ENCODE measurements at places on chromosomes 11 and 22.
A peak's percentile ranks its signal among the peaks of the same experiment; 100 is the strongest.

- no peak for DNase-seq
These were observed 350.3 kb downstream of the SHANK2 start for GRCh38 chr11:70901951-70902521.

DNA sequence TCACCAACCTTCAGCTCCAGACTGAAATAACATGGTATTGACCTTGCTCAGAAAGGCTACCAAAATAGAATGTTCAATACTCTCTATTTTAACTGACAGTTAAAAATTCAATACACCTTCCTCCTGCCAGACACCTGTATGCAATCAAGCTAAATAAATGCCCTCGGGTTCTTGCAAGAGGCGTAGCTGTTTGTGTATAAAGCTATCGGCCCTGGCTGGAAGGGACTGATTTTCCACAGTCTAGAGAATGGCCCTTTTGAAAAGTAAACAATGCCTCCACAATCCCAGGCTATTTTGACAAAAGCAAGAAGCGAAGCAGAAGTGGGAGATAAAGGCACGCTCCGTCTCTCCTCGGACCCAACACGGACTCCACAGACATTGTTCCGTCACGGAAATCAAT lies 791.2 kb downstream of the BRD1 start:
- no peak for DNase-seq

GRCh38 chr11:13210424-13210823 lies 67.2 kb upstream of the BMAL1 start:
- DNase-seq, result peak; percentile 81

DNA sequence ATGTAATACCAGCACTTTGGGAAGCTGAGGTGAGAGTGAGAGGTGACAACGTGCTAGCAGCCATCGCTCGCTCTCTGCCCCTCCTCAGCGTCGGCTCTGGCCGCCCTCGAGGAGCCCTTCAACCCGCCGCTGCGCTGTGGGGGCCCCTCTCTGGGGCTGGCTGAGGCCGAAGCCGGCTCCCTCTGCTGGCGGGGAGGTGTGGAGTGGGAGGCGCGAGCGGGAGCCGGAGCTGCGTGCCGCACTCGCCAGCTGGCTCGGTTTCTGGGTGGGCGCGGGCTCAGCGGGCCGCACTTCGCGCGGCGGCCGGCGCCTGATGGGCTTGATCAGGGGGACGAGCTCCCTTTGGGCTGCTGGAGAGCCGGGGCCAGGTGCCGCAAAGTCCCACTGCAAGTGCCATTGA lies 98.9 kb upstream of the UBASH3B start:
- peak; percentile 30 for DNase-seq

DNA sequence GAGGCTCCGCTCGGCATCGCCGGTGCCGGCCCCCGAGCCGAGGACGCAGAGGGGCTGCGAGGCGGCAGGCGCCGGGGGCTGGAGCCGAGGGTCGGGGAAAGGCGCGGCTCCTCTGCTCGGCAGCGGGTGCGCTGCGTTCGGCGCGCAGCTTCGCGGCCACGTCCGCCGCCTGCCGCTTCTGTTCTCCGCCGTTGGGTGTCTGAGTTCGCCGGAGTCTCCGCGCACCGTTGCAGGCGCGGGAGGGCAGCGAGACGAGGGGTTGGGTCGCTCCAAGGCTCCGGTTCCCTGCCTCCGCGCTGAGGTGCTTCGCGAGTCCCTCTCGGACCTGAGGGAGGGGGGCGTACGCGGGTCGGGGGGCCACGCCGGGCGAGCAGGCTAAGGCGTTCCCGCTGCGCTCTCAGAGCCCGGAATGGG lies 347 bp downstream of the MN1 start:
- peak; percentile 43 for DNase-seq

DNA sequence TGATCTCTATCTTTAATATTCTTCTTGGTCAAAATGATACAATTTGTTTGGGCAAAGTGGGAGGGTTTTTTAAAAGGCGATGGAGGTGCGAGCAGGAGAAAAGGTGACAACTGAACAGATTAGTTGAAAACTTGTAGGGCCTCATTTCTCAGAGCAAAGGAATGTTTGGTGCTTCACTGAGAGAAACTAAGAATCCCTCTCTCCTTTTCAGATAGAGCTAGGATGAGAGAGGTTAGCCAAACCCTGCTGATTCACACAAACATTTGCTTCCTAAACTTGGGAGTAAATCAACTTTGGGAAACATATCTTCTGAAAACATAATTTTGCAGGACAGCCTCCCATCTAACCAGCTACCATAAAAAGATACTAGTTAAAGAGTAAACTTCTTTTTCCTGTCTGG lies 57.0 kb downstream of the PHF21A start:
- DNase-seq, result no peak

GRCh38 chr11:64447831-64448598 lies 89.1 kb downstream of the RPS6KA4 start:
- peak; percentile 37 for DNase-seq

- no peak for DNase-seq
These were observed 345.5 kb upstream of the CTSC start for GRCh38 chr11:88683024-88683423.

DNA sequence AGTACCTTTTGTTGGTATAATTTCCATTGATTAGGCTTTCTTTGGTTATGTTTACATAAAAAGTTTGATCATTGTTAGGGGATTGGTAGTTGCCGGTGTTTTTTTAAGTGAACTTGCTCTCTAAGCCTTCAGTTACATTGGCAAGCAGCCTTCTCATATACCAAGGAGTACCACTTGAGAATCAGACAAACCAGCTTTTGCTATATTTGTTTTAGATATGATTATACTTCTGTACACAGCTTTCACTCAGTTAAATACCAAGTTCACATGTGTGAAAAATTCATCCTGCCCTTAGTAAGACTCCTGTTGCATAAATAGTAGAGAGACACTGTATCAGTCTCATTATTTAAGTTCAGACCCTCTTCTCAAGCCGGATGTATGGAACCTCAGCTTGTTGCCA lies 22.4 kb downstream of the ALKBH3 start:
- no peak for DNase-seq

DNA sequence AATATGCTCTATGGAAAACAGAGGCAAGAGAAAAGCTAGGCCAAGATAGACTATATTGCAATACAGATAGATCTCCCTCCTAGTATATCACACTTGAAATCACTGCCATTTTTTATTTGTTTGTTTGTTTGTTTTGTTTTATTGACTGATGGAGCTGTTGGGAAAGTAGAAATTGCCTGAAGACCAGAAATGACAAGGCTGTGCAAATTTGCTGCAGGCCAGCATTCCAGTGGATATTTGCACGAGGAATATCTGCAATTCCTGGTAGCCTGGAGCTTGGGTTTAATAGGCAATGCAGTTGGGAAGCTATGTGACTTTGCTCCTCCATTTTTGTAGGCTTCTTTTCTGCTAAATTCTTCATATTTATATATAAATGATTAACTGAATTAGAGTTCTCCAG lies 991.7 kb downstream of the LRRC4C start:
- no peak for DNase-seq

DNA sequence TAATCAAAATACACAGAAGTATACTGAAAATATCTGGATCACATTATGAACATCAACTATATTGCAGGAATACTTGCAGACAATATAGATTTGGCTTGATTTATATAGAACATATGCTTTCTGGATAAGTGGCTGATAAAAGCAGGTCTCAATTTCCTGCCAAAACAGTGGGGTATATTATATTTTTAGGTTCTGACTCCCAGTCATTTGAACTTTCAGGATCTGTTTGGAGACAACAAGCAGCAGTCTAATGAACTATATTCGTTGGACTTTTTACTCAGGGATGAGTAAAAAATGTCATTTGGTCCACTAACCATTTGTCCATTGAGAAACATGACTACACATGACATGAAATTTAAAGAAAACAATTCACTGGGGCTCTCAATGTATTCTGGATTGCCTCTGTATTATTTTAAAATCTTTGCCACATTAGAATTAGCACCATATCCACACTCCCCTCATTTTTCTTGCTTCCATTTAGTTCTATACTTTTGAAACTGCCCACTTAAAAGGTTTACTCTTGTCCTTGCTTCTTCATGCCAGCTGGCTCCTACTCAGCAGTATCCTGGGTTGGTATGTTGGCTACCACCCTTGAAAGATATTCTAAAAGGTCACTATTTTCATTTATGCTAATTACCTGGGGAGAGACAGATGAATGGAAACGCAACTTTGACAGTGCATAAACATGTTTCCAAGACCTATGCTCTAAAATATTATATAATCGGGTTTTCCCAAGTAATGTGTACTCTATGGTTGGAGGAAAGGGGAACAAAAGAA lies 153.0 kb downstream of the APOL5 start:
- no peak for DNase-seq

DNA sequence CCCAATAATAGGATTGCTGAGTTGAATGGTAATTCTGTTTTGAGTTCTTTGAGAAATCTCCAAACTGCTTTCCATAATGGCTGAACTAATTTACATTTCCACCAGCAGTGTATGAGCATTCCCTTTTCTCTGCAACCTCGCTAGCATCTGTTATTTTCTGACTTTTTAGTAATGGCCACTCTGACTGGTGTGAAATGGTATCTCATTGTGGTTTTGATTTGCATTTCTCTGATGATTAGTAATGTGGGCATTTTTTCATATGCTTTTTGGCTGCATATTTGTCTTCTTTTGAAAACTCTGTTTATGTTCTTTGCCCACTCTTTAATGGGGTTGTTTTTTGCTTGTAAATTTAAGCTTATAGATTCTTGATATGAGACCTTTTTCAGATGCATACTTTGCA lies 97.4 kb downstream of the FDX1 start:
- peak; percentile 59 for DNase-seq
